Stomach (tissue), 19 donors: ENCODE measurements at places on chromosomes 2 and 18. TPM values are rescaled to one million over a fixed set of nuclear protein-coding genes. Genes with fewer than 3 reads are reported as not detected.

GRCh38 chr2:212424082-212424481 is 114.5 kb downstream of the ERBB4 start:
- H3K27me3 ChIP-seq: no peaks in the 10 kb centered on the region
- no peaks in the 10 kb centered on the region for H3K36me3 ChIP-seq
- no peak for DNase-seq
- H3K4me1 ChIP-seq: no peaks in the 10 kb centered on the region
- no peak overlapping the region for H3K27ac ChIP-seq

- no peak overlapping the region for H3K4me3 ChIP-seq
- no peaks in the 10 kb centered on the region for H3K4me1 ChIP-seq
- no peaks in the 10 kb centered on the region for H3K36me3 ChIP-seq
- H3K27ac ChIP-seq: no peak overlapping the region
- DNase-seq: no peak
Observed at GRCh38 chr18:24841536-24841935, 381.1 kb downstream of the HRH4 start.

DNA sequence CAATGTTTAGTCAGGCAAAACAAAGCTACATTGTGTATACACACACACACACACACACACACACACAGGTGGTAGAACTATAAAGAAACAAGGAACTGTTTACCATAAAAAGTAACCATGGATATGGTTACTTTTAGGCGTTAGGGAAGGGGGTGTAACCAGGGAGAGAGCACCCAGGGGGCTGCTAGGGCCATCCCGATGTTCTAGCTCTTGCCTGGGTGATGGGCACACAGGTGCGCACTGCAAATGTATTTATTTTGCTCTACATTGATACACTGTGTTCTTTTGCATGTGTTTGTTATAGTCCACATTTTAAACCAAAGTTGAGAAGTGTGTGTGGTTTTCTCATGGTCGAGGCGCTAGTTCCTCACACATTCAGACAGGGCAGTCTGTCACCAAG is 69.8 kb upstream of the MYCN start:
- H3K27ac ChIP-seq: no peak overlapping the region
- no peak overlapping the region for H3K4me3 ChIP-seq
- no peaks in the 10 kb centered on the region for H3K27me3 ChIP-seq
- no peaks in the 10 kb centered on the region for H3K4me1 ChIP-seq
- DNase-seq: no peak

GRCh38 chr18:48300463-48300961 is 108.7 kb downstream of the ZBTB7C start:
- no peak overlapping the region for H3K4me3 ChIP-seq
- H3K4me1 ChIP-seq: peaks cover 13% of the 10 kb centered on the region
- no peak for DNase-seq
- no peaks in the 10 kb centered on the region for H3K36me3 ChIP-seq

The CFAP65 gene
- total RNA-seq: not detected
